NCI-H345 (cell line): ENCODE measurements at places on chromosomes 2 and 18.

- no peak for DNase-seq
These were observed 641.4 kb downstream of the BCL11A start for GRCh38 chr2:59912042-59912441.

DNA sequence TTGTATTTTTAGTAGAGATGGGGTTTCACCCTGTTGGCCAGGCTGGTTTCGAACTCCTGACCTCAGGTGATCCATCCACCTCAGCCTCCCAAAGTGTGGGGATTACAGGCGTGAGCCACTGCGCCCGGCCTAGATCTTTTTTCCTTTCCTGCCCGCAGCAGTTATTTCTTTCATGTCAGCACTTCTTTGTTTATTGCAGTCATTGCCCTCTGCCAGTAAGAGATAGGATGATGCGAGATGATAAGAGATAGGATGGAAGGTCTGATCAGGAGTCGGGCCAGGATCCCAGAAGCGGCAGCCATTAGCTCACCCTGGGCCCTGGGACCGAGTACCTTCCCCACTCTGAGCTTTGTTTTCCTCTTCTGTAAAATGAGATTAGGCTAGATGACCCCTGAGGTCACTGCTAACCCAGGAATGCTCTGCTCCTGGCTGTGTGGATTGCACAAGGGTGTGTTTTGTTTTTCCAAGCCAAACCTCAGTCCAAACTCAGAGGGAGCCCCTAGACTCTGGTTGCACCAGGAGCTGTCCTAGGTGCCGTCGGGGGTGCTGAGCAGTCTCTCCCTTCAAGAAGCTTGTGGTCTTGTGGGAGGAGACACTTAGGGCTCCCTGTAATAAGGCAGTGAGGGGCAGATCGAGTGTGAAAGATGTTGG lies 63.3 kb downstream of the LPIN1 start:
- no peak for DNase-seq

- DNase-seq, result no peak
These were observed 114.3 kb upstream of the PNPT1 start for GRCh38 chr2:55807900-55808299.

DNA sequence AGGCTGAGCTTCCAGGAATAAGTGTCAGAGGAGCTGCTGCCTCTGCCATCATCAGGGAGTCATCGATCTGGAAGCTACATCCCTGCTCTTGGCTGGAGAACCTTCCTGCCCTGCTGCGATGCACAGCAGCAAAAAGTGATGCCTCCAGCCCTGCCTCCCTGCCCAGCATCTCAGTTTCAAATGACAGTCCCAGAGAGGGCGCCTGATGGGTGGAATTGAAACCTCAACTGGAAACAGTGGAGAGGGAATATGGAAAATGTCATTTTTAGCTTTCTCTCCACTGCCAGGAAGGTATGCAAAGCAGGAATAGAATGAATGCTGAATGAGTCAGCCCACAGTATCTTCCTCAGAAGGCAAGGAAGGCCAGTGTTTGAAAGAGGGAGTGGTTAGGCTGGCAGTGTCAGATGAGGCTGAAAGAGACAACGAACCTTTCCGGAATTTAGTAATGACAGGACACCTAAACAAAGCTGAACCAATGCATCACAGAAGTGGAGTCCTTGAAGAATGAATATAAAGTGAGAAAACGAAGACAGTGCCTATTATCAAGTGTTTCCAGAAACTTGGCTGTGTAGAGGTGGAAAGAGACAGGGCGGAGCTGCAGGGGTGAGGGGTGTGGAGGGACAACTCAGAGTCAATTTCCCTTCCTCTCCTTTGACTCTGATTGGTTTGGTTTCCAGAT lies 153.9 kb upstream of the NDUFV2 start:
- DNase-seq, result no peak

DNA sequence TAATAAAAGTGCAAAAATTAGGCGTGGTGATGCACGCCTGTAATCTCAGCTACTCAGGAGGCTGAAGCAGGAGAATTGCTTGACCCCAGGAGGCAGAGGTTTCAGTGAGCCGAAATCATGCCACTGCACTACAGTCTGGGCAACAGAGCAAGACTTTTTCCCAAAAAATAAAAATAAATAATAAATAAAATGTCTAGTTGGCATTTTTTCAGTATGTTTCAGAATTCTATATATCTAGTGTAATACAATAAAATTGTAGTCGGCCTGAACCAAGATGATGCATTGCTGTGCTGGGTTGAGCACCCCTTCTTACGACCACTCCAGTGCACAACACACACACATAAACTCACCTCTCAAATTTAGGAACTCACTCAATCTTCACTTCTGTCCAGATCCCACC lies 108.2 kb downstream of the XIRP2 start:
- no peak for DNase-seq
